ENCODE measurements at places on chromosomes 7 and 10.

DNA sequence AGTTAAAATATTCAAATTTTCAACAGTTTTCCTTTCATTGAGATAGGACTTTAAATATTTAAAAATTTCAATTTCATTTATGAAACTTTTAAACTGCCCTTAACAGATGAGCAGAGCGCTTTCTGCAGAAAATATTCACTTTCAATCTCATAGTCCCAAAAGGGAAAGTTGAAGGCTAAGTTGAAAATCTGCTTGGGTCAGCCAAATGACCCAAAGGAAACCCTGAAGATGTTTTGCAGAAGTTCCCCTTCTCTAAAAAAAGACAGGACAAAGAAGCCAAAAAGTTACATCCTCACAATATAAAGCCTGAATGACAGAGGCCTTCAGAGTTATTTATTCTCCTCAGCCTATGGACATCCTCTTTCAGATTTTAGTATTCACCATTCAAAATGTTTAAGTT, 17.6 kb upstream of the SCIN start:
- DNase-seq = no peak

DNA sequence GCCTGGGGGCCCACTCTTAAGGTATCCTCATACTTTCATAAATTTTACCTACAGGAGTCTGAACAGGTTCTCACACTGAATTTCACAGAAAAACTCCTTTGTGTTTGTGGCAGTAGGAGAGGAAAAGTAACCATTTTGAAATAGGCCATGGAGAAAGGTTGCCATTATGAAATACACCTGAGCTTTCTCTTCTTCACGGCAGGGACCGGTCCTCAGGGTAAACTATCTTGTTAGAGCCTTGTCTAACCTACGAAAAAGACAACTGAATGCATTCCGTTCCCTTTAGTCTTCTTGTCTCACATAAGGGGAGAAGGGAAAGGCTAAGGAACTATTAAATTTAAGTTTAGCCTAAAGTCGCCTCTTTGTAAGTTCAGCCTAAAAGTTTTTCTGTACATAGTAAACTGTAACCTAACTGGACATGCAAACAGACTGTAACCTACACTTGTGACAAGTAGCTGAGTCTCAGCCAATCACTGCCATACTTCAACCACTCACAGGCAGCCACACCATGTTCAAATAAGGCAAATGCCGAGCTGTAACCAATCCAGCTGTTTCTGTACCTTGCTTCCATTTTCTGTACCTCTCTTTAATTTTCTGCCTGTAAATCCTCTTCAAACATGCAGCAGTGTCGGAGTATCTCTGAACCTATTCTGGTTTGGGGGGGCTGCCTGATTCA, 14.2 kb upstream of the RNF32 start:
- no peak for DNase-seq

DNA sequence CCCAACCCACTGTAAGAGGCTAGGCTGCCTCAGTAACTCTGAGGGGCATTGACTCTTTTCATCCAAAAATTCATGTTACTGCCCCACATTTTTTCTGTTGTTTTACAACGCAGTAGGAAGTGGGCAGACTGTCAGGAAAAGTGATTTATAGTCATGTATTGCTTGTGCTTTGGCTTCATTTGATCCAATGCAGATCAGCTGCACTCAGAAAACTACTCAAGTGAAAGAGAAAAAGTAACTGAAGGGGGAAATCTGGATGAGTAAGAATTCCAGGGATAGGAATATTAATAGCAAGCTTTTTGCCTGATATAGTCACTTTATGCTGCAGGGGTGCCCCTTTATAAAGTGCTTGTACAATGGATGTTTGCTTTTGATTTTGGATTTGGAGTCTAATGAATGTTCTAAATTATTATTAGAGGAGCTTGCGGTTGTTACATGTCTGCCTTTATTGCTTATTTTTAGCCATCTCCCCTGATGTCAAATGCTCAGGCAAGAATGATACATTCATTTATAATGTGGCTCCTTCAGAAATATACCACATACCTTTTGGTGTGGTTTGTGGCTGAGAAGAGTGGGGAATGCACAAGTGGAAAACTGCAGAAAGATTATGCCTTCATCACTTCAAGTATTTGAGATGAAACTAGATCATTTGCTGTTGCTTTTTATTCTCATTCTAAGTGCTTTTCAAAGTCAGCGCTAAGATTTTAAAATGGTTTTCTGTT, 86.1 kb downstream of the EGFR start:
- peak; percentile 40 for DNase-seq

GRCh38 chr10:1152386-1153250, 96.4 kb downstream of the WDR37 start:
- DNase-seq = no peak

DNA sequence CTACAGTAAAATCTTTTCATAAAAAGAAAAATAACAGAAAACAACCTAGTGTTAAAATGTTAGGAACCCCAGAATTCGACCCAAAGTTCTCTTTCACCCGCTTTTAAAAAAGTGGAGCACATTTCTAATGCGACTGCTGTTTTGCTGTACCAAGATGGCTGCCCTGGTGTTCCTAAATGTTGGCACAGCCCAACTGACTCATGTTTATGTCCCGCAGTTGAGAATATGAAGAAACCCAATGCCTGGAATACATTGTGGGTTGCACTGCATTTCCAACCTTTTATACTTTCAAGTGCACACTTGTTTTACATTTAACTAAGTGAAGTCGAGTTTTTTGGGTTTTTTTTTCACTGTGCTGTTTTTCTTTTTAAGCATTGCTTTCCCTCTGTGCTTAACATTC, 944 bp downstream of the STEAP1B start:
- DNase-seq = no peak

- no peak for DNase-seq
Observed at GRCh38 chr7:43039346-43039745, 73.1 kb upstream of the HECW1 start.

Data from HT1080 (cell line).